Fibroblast of skin of right biceps (primary cell): ENCODE measurements at places on chromosomes 1 and 21.
A peak's percentile ranks its signal among the peaks of the same experiment; 100 is the strongest.

- no peak for DNase-seq
Measured at GRCh38 chr1:229116114-229116513, 154.8 kb upstream of the RAB4A start.

GRCh38 chr21:7916329-7917303, 2604.8 kb upstream of the TPTE start:
- no peak for DNase-seq

- DNase-seq: no peak
Measured at GRCh38 chr1:28099050-28099769, 10.8 kb upstream of the EYA3 start.

GRCh38 chr1:154791292-154792166, 78.6 kb downstream of the KCNN3 start:
- peak; percentile 42 for DNase-seq

- no peak for DNase-seq
Measured at GRCh38 chr1:53280496-53280895, 42.2 kb upstream of the MAGOH start.

- no peak for DNase-seq
Measured at GRCh38 chr1:31667065-31667785, 22.5 kb upstream of the PEF1 start.

DNA sequence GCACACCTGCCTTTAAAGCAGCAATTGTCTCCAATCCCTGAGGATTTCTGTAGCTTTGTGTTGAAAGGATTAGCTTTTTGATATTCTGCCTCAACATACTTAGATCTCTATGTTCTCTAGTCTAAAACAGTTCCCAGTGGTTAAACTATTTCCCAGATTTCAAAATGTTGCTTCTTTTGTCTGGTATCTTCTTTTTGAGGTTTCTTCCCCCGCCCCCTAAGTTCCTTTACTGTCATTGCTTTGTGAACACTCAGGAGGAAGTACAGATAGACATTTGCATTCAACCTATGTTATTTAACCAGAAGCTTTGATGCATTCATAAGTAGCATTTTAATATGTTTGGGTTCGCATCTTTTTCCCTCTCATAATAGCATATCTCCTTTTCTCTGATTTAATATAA, 33.5 kb downstream of the CYYR1 start:
- DNase-seq: no peak

GRCh38 chr1:8362701-8363101, 44.8 kb downstream of the SLC45A1 start:
- no peak for DNase-seq

GRCh38 chr1:56397811-56398231, 181.5 kb downstream of the PLPP3 start:
- DNase-seq: no peak

GRCh38 chr1:217003355-217003754, 280.1 kb upstream of the ESRRG start:
- no peak for DNase-seq

DNA sequence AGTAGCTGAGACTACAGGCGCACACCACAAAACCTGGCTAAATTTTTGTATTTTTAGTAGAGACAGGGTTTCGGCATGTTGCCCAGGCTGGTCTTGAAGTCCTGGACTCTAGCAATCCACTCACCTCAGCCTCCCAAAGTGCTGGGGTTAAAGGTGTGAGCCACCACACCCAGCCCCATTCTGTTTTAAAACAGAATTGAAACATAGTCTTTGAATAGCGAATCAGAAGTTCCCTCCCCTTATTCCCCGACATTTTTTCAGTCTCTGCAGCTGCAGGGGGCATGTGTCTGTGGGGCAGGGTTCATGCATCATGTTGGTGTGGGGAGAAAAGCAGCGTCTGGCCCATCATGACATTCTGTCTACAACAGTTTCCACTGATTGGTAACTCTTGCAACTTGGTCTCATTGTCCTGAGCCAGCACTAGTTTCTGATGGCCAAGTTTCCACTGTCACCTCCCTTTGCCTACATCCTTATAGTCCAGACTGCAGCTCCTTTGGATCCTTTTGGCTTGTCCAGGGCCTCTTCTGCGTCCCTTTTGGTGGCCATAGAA, 15.6 kb upstream of the HHAT start:
- no peak for DNase-seq

DNA sequence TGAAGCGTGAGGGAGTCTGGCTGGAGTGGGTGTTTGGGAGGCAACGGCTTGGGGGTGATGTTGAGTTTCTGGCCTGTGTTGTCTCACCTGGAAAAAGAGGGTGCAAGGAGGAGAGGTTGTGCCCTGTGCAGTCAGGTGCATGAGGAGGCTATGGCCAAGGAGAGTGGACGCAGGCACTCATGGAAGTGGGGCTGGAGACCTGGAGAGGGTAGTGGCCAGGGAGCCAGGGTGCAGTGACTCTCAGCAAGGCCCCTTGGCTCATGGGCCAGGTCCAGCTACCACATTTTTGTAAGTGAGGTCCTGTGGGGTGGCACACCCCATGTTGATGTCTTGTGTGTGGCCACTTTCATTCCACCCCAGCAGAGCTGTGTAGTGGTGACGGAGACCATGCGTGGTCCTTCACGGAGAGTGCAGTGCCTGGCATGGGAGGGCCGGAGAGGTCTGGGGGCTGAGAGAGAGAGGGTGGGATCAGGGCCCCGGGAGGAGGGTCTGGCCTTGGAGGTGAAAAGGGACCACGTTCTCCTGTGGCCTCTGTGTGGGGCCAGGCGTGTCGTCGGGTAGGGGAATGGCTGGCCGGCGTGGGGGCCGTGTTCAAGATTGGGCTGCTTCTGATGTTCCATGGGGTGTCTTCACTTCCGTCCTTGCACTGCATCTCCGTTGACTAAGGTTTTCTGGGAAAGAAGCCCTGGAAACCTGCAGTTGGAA, 6.1 kb downstream of the SNAP47 start:
- DNase-seq: no peak

DNA sequence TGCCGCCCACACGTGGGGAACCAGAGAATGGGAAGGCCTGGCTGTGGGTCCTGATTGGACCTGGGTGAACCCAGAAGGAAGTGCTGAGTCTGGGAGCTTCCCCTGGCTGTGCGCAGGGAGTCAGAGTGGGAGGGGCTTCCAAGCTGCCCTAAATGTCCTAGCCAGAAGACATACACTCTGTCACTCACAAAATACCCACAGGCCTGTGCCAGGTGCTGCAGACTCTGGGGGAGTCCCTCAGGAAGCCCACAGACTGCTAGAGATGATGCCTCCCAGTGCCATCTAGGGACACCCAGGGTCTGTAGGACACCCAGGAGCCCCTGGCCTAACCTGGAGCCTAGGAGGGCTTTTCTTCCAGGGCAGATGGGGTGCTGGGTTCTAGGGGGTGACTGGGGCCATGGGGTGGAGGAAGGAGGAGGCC, 33.7 kb upstream of the LRP8 start:
- DNase-seq: no peak

DNA sequence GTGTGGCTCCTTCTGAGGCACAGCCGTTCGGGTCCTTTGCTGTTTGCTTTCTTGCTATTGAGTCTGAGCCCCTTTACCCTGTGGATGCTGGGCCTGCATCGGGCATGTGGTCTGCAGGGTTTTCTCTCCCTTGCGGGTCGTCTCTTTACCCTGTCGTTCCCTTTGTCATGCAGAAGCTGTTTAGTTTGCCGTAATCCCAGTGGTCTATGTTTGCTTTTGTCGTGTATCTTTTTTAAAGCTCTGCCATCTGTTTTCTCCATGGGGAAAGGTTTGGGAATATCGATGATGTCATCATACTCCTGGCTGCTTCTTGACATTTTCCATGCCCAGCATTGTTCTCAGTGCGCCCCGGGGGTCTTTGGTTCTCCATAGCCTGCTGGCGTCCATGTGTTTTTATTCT, 68.2 kb downstream of the AGPAT3 start:
- no peak for DNase-seq

- no peak for DNase-seq
Measured at GRCh38 chr1:47785118-47785517, 212.1 kb downstream of the TRABD2B start.

GRCh38 chr1:184865831-184866230, 108.5 kb downstream of the NIBAN1 start:
- no peak for DNase-seq

- DNase-seq: no peak
Measured at GRCh38 chr1:15989776-15990175, 13.9 kb upstream of the ZBTB17 start.

GRCh38 chr1:86788300-86789206, 84.2 kb downstream of the SH3GLB1 start:
- peak; percentile 92 for DNase-seq

GRCh38 chr21:20998886-20999285, 677 bp downstream of the NCAM2 start:
- no peak for DNase-seq

GRCh38 chr1:8687039-8687438, 130.4 kb downstream of the RERE start:
- no peak for DNase-seq

DNA sequence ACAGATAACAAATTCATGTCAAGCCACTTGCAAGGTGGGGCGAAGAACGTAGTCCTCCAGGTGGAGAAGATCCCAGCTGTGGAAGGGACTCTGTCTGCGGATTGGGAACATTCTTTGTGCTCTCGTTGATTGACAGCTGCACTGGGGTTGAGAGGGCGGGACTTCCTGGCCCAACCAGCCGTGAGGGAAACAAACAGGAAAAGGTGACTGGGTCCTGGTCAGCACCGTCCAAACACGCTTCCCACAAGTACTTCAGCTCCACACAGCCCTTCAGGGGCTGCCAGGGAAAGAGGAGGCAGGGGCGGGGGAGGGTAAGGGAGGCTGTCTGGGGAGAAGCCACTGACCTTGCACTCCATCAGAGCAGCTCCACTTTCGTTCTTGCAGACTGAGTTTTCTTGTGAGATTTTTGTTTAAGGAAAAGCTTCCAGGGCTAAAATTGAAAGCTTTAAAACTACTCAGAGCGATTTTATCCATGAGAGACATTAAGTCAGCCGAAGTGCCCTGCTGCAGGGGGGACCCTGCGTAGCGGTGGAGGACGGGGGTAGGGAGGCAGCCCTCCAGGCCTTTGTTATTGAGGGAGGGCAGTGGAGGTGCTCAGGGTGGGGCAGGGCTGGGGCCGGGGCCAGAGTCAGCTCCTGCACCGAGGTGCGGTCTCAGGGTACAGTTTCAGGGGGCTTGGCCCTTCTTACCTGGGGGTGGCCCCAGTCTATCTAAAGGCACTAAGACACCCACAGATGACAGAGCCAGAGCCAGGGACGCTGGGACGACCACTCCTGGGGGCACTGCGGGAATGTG, 21.6 kb upstream of the STUM start:
- DNase-seq: peak; percentile 16

DNA sequence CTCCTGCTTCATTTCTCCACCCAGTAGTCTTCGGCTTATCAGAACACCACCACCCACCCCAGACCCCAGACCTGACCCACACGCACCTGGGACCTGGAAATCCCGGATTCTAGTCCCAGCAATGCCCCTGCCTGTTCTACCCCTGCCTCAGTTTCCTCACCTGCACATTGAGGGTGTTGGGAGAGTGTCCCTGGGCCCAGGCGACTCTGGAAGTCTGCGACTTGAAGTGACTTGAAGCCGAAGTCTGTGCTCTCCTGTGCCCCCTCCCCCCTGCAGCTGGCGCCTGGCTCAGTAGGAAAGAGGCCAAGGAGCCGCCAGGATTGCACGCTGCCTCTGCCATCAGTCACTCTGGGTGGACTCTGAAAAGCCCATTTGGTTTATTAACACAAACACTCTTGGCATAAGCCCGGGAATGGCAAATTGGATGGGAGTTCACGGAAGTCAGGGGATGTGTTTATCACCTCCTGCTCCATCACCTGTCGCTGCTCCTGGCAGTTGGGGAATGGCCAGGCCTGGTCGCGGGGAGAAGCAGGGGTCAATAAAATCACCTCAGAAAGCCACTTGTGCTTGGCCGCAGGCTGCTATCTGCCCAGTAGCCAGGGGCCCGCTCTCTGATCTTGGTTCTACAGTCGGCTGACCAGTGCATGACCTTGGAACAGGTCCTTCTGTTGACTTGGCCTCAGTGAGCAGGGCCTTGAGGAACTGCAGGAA, 132.7 kb downstream of the ACTL8 start:
- no peak for DNase-seq

- DNase-seq: peak; percentile 93
Measured at GRCh38 chr1:203673550-203674411, 47.1 kb downstream of the ATP2B4 start.

DNA sequence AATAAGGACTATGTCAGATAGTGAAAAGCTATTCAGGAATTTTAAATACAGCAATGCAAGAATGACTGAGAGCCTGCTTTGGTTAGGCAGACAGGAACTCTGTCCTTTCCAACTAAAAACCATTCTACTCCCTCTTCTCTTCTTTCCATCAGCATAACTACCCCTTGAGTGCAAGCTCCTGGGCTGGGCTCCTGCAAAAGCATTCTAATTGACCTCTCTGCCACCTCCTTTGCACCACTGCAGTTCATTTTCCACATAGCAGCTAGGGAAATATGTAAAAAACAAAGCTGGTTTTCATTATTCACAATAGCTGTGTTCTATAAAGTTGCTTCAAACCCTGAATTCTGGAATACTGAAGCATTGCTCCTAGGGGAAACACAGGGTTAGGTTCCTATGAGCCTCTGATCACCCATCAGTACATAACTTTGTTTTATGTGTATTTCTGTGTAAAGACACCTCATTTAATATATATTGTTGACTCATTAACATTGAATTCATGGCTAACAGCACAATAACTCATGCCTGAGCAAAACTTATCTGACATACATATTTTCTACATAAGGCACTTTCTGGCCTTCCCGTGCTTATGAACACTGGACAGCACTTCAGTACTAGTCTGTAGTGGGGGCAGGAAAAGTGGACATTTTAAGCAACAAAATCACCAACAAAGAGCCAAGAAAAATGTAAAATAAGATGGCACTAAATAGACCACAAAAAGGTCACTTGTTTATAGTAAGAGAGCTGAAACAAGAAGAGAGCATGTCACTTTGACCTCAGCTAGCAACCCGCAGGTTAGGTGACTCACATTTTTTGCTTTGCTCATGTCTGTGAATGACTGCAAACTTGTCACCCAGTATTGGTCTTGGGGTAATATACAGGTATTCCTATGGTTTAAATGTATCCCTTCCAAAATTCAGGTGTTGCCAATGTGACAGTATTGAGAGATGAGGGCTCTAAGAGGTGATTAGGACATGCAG, 57.9 kb upstream of the IRF2BP2 start:
- no peak for DNase-seq

DNA sequence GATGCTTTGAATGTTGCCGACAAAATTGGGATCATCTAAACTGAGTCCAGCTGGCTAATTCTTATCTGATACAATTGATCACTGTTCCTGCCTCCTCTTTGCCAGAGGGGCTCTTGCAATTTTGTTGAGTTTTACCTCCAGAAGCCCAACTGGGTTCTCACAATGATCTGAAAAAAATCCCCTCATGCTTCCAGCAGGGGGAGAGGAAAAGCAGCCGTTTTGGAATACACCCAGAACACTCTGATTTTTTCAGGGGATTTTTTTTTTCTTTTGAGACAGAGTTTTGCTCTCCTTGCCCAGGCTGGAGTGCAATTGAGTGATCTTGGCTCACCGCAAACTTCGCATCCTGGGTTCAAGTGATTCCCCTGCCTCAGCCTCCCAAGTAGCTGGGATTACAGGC, 13.9 kb upstream of the RERE start:
- DNase-seq: no peak

DNA sequence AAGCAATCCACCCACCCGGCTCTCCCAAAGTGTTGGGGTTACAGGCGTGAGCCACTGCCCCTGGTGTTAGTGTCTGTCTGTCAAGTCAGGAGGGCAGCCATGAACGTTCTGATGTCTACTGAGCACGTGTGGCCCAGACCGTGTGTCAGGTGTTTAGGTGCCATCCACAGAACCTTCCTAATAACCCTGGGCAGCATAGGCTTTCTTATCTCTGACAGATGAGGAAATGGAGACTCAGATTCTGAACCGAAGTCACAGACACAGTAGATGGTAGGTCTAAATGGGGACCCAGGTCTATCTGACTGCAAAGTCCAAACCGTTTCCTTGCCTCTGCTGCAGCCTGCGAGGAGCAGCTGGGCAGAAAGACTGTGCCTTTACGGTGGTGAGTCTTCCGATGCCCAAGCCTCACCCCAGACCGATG, 622 bp upstream of the IL6R start:
- no peak for DNase-seq
